ENCODE measurements at places on chromosomes 1 and 21. TPM values are rescaled to one million over a fixed set of nuclear protein-coding genes. Genes with fewer than 3 reads are reported as not detected.

Gene SLC16A4
- total RNA-seq, result 412 TPM

Gene LCE3D
- total RNA-seq, result not detected

Gene PHLDA3
- total RNA-seq, result 53.8 TPM

Gene SRSF11
- total RNA-seq, result 87.9 TPM

Gene DIO1
- not detected for total RNA-seq

Gene RIPPLY3
- total RNA-seq, result 0.20 TPM

Gene CRABP2
- total RNA-seq, result 1.2 TPM

Gene CACYBP
- total RNA-seq, result 644 TPM

Gene TMEM269
- 0.12 TPM for total RNA-seq

Gene UROD
- 89.2 TPM for total RNA-seq

Gene FAM3B
- not detected for total RNA-seq

Gene CLSTN1
- total RNA-seq, result 24.4 TPM

Gene BGLAP
- 0.50 TPM for total RNA-seq

Gene LYSMD1
- total RNA-seq, result 18.0 TPM

Gene CDC7
- total RNA-seq, result 16.7 TPM

Gene NHLH1
- 0.27 TPM for total RNA-seq

Gene HSF2BP
- total RNA-seq, result 1.1 TPM

Gene NDUFS2
- total RNA-seq, result 161 TPM

Gene TMEM125
- not detected for total RNA-seq

Gene PKLR
- total RNA-seq, result not detected

Gene TFF2
- total RNA-seq, result not detected

Gene PPFIA4
- total RNA-seq, result 3.4 TPM

Gene HMCN1
- total RNA-seq, result 1.2 TPM

Gene TENT5C
- 0.12 TPM for total RNA-seq

Gene EFNA1
- 18.1 TPM for total RNA-seq

Gene CELA2B
- not detected for total RNA-seq

Gene STUM
- not detected for total RNA-seq

Gene UBE2U
- not detected for total RNA-seq
